Stomach (tissue), 19 donors: ENCODE measurements at places on chromosomes 12 and 14.
A peak's percentile ranks its signal among the peaks of the same experiment; 100 is the strongest.

GRCh38 chr14:94689218-94689984, 77.2 kb downstream of the SERPINA3 start:
- DNase-seq: peak; percentile 68

GRCh38 chr14:23539248-23540140, 12.1 kb downstream of the ZFHX2 start:
- DNase-seq: peak; percentile 80

DNA sequence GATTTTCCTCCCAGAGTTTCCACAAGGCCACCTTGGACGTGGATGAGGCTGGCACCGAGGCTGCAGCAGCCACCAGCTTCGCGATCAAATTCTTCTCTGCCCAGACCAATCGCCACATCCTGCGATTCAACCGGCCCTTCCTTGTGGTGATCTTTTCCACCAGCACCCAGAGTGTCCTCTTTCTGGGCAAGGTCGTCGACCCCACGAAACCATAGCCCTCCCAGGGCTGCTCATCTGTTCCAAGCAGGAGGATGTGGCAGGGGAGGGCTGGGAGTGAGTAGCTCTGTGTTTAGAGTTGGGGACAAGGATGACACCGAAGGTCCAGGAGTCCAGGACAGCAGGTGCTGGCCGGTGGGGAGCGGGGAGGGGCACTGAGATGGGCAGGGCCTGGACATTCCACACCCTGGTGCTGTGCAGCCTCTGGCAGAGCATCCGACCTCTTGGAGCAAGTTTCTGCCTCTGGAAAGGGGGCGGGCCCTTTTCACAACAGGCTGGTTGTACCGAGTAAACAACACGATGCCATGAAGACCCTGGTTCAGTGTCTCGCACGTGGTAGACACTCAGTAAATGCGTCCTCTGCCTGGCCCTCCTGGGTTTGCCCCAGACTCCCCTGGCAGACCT, 8.2 kb downstream of the SERPINA4 start:
- DNase-seq: no peak

GRCh38 chr14:84891404-84891803, 638.5 kb upstream of the FLRT2 start:
- no peak for DNase-seq
